ENCODE measurements at places on chromosomes 6 and 20.

DNA sequence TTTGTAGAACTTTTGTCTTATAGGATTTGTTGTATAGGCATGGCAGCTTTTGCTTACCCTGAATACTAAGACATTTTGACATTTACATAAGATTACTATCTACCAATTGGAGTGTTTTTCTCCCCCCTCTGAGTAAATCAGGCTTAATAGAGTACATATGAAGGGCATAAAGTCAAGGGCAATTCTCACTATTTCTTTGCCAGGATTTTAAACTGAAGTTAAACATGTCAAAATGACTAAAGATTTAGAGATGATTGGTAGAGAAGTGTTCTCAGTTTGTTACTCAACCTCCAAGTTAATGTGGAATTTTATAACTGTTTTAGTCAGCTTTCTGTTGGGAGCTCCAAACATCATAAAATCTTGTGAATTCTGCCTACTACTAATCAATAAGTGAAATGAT is 157.8 kb downstream of the CDKAL1 start:
- DNase-seq: no peak

GRCh38 chr20:52103913-52104545 is 87.5 kb downstream of the ZFP64 start:
- peak; percentile 61 for DNase-seq

DNA sequence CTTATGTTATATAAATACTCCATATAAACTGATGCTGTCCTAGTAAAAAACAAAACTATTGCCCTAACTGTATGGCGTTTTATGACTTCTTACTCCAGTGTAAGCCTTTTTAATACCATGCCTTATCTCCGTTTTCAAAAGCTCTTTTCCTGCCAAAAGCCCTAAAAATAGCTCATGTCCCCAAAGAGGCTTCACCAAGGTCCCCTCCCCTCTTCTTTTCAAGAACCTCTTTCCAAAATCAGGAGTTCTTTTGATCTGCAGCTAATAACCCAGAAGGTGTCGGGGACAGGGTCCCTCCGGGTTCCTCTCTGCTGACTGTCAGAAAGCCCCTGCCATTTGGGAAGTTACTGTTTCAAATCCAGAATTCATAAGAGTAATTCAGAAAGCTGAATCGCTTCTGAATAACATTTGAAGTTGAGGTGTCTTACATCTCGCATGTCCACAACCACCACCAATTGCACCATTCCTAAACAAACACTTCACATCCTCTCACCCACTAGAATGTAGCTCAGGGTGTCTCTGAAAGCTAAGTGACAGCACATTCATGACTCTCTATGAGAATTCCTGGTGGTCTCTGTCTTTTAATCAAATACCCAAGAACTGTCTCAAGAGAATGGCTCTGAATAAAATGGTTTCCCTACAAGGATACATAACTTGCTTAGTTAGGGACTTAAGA is 13.3 kb downstream of the TASP1 start:
- no peak for DNase-seq

DNA sequence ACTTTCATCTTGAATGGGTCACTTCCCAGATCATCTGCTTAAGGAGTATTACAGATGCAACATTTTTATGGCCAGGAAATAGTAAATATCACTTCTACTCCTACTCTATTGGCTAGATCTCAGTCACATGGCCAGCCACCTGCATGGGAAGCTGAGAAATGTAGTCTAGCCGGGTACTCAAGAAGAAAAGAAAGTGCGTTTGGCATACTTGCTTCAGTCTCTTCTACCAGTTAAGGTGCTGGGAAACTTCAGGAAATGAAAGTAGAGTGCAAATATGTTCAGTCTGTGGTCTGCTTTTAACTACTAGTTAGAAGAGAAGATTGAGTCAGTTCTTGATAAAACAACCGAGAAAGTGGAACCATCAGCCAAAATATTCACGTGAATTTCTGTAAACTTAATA is 129.2 kb downstream of the PDSS2 start:
- DNase-seq: no peak

DNA sequence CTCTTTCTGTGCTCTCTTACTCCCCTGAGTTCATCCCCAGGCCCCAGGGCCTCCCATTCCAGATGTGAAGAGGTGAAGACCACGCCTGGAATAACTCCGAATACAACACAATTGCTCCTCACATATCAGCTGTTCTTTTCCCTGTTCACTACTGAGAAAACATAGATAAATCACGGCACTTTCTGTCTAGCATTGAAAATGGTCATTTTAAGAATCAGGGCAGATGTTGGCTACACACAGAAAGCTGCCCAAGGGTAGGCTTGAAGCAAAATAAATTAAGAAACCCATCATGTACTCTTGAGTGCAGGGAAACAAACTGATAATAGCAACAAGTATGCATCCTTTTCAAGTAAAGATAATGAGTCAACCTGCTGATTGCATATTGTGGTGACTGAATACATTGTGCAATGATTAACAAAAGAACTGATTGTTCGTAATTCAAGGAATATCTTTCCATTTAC is 382.5 kb downstream of the PRKN start:
- no peak for DNase-seq

DNA sequence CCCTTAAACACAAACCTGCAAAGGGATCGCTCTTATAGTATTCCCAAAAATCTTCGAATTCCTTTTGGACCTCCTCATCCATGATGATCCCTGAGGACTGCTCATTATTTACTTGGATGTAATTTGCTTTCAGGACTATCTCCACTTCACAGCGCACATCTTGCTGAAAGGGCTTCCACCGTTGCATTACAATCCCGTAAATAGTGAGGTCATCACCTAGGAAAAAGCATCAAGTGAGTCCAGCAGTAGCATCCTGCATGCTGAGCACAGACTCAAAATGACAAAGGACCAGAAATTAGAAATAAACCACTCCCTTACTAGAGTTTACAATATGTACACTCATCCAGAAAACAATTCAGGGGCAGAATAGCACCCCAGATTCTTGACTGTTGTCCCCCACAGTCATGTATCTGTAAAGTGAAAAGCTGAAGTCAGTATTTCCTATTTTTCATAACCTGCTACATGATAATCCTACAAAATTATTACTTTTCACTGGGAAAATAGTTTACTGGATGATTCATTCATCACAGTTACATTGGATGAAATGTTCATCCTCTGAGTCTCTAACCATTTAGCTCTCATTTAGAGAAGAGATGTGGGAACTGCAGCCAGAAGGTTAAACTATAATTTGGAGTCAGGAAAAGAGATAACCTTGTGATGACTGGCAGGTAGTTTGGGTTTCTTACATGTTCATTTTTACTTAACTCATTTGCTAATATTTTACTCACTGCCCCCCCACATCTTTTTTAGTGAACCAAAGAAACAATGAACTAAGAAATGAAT is 17.2 kb downstream of the MCM9 start:
- DNase-seq: no peak

- DNase-seq: no peak
These were observed 618 bp downstream of the RTN4IP1 start for GRCh38 chr6:106628658-106629102.

- DNase-seq: no peak
These were observed 2.4 kb downstream of the LRRN4 start for GRCh38 chr20:6051505-6051904.

GRCh38 chr20:4613718-4614620 is 107.7 kb upstream of the PRND start:
- no peak for DNase-seq

GRCh38 chr6:18186033-18186432 is 30.8 kb downstream of the KDM1B start:
- DNase-seq: no peak

DNA sequence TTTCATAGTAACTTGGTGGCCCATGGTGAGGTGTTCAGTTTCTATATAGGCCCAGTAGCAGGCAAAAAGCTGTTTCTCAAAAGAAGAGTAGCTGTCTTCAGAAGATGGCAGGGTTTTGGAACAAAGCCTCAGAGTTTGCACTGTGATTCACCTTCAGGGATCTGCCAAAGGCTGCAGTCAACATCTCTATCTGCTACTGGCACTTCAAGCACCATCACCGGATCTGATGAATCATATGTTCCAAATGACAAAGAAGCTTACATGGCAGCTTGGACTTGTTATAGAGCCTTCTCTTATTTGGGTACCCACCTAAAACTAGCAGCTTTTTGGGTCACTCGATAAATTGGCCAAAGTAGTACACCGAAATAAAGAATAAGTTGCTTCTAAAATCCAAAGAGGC is 39.5 kb downstream of the PKIB start:
- no peak for DNase-seq

- no peak for DNase-seq
These were observed 29.7 kb downstream of the DOP1A start for GRCh38 chr6:83097204-83097603.

GRCh38 chr6:73041051-73041450 is 184.2 kb downstream of the KHDC1L start:
- DNase-seq: no peak

DNA sequence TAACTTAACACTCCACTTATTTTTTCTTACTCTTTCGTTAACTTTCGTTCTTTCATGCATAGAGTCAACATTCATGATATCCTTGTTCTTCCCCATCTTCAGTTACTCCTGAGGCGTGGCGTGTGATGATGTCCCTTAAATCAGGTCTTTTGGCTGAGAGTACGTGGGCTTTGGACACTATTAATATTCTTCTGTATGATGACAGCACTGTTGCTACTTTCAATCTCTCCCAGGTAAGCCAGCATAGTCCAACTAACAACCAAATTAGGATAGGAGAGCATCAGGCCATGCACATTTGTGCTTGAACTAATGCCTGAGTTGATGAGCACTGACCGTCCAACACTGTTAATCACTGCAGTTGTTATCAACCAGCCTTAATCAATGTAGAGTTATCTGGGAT is 119.6 kb downstream of the TMEM242 start:
- no peak for DNase-seq

GRCh38 chr20:49916146-49917002 is 1.0 kb upstream of the SPATA2 start:
- DNase-seq: peak; percentile 58

GRCh38 chr6:27816906-27817305 is 95.3 kb downstream of the OR2B2 start:
- no peak for DNase-seq

GRCh38 chr6:146787876-146788508 is 189.2 kb downstream of the ADGB start:
- DNase-seq: peak; percentile 14

GRCh38 chr20:50281831-50282591 is 91.4 kb downstream of the CEBPB start:
- DNase-seq: no peak

- DNase-seq: no peak
These were observed 9.7 kb downstream of the NOTCH4 start for GRCh38 chr6:32214126-32214525.

- DNase-seq: no peak
These were observed 421.9 kb downstream of the PREX1 start for GRCh38 chr20:48405909-48406308.

DNA sequence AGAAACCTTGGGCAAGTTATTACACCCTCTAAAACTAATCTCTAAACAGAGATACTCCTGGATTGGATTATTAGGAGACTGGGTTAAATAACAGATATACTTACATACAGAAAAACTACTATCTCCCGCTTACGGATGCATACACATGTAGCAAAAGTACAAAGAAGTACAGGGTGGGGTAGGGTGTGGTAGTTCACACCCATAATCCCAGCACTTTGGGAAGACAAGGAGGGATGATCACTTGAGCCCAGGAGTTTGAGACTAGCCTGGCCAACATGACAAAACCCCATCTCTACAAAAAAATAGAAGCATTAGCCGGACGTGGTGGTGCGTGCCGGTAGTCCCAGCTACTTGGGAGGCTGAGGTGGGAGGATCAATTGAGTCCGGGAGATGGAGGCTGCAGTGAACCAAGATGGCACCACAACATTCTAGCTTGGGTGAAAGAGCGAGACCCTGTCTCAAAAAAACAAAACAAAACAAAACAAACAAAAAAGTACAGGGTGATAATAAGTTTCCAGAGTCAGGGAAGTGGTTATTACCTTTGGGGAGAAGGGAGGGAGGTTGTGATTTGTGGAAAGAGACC is 8.1 kb downstream of the PIM1 start:
- no peak for DNase-seq

GRCh38 chr6:2259002-2259494 is 13.6 kb upstream of the GMDS start:
- DNase-seq: no peak

GRCh38 chr6:159462431-159462830 is 230.6 kb downstream of the SOD2 start:
- no peak for DNase-seq

GRCh38 chr6:54085541-54085940 is 25.7 kb upstream of the MLIP start:
- DNase-seq: no peak

- no peak for DNase-seq
These were observed 126.3 kb downstream of the TOX2 start for GRCh38 chr20:44041001-44041400.

DNA sequence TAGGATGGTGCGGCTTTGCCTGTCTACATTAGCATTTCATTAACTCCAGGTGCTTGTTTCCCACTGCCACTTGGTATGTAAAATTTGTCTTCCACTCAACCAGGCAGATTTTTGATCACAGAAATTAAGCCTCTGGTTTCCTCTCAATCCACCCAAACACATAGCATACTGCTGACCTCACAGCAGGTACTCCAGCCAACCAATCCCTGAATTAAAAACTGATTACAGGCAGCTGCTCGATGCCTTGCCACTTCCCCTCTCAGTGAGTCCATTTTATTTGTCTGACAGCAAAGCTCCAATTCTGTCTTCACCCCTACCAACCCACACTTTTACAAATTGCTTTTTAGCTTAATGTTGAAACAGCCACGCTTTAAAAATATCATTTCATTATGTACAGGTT is 95.2 kb downstream of the PLCB1 start:
- no peak for DNase-seq

DNA sequence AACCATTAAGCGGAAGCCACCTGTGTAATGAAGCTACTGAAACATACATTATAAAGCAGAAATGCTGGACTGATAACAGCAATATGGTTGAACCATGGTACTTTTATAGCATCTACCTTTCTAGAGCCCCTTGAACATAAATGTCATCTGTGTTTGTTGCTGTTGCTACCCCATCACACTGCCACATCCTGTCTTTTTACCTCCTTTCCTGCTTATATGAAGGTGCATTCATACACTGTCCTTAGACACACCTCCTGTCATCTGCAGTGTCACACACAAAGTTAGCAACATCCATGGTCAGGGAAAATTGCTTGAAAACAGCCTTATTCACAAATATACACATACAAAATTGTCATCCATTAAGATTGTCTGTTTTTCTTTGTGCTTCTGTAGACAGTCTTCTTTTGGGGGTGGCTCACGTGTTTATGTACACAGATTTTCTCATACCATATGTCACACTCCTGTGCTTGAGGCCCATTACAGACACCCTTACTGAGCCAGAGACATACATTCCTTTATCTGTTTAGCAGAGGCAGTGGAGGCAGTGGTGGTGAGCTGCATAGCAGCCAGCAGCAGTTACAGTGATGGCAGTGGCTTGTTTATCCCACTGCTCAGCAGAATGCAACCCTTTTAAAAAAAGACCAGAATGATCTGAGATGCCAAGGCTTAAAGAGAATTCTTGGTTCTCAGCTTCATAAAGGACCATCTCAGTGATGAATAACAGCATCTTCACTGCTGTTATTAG is 25.9 kb downstream of the C6orf62 start:
- DNase-seq: no peak

- DNase-seq: no peak
These were observed 620 bp downstream of the TJAP1 start for GRCh38 chr6:43478008-43478372.

GRCh38 chr6:91562955-91563354 is 976.1 kb upstream of the MAP3K7 start:
- no peak for DNase-seq

- DNase-seq: no peak
These were observed 38.6 kb downstream of the SLC9A8 start for GRCh38 chr20:49851231-49851705.

All from right kidney (tissue), 9 donors.